NCI-H1417 (cell line): ENCODE measurements at places on chromosomes 6 and 20.
A peak's percentile ranks its signal among the peaks of the same experiment; 100 is the strongest.

DNA sequence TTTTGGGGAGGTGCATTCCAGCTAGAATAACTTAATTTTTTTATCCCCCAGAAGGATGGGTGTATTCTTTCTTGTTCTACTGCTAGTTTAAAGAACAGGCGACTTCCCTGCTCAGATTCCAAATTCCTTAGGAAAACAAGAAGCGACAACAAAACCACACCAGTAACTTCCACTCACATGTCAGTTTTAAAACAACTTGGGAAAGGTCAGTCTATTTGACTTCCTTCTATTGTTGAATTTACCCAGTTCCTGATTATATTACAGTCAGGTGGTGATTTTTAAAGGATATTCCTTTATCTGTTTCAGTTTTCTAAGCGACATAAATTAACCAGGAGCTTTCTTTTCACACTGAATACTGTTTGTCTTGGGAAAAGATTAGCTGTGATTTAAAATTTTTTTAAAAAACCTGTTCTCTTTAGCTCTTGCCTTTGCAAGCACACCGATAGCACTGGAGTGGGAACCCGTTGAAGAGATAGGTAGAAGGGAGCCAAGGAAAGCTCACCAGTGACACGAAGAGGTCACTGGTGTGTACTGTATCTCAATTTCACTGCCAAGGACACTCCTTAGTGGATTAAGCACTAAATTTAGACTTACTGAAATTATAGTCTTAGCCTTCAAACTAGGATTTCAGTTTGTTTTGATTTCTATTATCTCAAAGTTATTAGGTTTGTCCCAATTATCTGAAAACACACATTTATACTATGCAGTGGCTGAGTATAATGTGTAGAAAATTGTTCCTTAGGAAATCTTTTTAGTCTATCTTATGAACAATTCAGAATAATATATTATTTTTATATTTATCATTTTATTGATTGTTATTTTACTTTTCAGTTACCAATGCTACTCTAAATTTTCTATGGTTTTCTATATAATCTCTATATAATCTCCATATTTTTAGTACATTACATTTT lies 22.3 kb downstream of the MARCKS start:
- DNase-seq: peak; percentile 85

GRCh38 chr6:137427656-137428290 lies 66.4 kb downstream of the OLIG3 start:
- no peak for DNase-seq

GRCh38 chr6:111980143-111980542 lies 73.8 kb upstream of the CCN6 start:
- DNase-seq: no peak

- DNase-seq: no peak
These were observed 425.8 kb downstream of the FRK start for GRCh38 chr6:115634887-115635286.

- no peak for DNase-seq
These were observed 161.2 kb downstream of the TAF4 start for GRCh38 chr20:61904456-61904855.

- DNase-seq: no peak
These were observed 19.4 kb downstream of the SDHAF4 start for GRCh38 chr6:70586114-70586513.

DNA sequence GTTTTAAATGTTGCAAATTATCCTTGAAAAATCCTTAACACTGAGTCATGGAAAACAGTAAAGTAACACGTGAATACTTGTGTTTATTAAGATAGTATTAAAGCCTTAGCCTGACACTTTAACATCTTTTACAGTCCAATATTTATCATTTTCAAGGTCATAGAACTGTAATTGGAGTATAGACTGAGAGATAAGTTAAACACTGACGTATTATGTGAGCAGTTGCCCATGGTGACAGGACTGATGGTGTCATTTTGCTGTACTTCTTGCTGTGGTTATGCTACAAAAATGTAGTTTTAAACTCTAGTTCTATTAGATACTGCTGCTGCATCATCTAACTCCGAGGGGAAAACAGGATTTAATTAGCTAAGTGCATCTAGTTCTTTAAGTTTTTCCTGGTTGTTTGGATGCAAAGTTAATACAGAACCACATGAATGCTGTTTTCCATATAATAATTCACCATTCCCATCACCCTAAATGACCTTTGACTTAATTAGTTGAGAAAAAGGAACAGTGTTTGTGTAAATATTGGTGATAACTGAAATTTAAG lies 37.8 kb downstream of the SLC2A12 start:
- DNase-seq: no peak

DNA sequence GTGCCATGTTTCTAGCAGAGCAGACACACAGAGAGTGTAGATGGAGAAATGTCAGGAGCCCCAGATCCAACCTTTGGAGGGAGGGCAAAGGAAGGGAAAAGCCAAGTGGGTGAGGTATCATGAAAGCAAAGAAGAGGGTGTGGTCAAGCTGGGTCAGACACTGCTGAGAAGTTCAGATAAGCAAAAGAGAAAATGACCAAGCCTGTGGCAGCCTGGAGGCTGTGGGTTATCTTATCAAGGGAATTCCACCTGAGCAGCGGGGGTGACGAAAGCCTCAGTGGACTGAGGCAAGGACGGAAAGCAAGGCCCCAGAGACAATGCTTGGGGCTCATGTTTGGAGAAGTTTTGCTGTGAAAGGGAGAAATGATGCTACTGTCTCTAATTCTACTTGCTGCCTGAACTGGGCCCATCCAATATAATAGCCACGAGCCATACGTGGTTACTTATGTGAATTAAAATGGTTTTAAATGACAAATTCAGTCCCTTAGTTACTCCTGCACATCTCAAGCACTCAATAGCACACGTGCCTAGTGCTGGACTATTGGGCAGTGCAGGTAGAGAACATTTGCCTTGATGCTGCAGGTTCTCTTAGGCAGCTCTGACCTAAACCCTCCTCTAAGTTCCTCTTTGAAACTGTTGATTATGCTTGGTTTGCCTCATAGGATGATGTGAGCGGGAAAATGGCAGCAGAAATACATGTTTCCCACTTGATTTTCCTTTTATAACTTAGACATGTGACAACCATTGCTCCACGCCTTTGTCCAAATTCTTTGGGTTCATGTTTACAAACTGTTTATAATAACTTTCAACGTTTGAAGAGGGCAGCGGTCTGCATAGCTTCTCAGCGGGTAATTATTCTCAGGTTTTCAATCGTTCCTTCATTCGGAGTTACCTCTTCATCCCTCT lies 63.7 kb downstream of the SLC22A23 start:
- DNase-seq: no peak

GRCh38 chr6:54198134-54198533 lies 86.9 kb downstream of the MLIP start:
- no peak for DNase-seq

- no peak for DNase-seq
These were observed 26.0 kb downstream of the TBC1D7 start for GRCh38 chr6:13302291-13302690.

- DNase-seq: peak; percentile 16
These were observed 1.3 kb downstream of the SOBP start for GRCh38 chr6:107491138-107491609.

DNA sequence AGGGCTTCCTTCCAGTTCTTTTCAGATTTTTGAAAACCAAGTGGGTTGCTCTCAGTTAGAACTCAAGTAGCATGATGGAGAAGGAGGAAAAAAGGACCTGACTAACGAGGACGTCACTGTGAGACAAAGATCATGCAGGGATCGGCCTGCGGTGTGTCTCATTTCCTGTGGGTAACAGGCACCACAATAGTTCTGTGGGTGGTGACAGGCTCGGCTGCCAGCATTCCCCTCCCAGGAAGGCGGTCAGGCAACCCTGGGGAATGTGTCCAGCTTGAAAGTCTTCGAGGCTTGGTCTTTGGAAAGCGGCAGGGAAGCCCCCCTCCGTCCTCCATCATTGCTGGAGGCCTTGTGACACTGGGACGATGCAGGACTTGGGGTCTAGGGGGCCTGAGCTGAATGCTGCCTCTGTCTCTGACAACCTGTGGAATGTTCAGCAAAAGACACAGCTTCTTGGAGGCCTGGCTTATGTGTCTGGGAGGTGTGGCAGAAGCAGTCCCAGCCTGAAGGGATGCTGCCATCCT lies 121.0 kb downstream of the BCAS1 start:
- DNase-seq: no peak

- DNase-seq: no peak
These were observed 13.0 kb downstream of the UBE2J1 start for GRCh38 chr6:89339565-89339964.

- DNase-seq: no peak
These were observed 284.0 kb upstream of the RUNX2 start for GRCh38 chr6:45044086-45044485.

- no peak for DNase-seq
These were observed 5.9 kb downstream of the SLC2A10 start for GRCh38 chr20:46715292-46715756.

DNA sequence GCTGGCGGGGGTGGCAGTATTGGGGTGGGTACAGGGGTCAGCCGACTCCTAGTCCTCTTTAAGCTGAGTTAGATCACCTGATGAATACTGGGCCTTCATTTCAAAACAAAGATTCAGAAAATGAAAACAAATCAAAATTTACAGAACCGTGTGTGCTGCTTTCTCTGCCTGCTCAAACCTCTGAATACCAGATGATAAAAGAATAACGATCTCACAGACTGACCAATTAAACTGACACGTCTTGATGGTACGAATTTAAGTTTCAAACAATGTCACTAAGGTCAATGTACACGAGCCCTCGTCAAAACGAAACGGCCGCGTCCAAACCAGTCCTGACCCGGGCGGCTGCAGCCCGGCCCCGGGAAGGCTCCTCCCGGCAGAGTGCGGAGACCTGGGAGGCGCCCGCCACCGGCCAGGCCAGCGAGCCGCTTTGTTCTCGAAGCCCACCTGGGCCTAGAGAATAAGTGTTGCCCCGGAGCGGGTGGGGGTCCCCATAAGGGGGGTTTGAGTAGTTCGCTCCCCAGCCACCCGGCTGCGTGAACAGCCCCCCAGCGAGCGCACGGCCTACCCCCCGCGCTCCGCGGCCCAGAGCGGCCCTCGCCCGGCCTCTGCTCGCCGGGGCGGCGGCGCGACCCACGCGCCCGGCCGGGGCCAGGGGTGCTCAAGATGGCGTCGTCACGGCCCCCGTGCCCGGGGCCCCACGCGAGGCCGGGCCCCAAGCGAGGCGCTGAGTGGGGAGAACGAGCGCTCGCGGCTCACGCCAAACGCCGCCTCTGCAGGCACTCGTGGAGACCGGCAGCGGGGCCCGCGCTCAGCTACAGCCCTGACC lies 728 bp downstream of the PSMA7 start:
- DNase-seq: no peak

- no peak for DNase-seq
These were observed 138.1 kb upstream of the MARCKS start for GRCh38 chr6:113719064-113719463.

GRCh38 chr6:138383776-138384175 lies 6.1 kb downstream of the SMIM28 start:
- no peak for DNase-seq

DNA sequence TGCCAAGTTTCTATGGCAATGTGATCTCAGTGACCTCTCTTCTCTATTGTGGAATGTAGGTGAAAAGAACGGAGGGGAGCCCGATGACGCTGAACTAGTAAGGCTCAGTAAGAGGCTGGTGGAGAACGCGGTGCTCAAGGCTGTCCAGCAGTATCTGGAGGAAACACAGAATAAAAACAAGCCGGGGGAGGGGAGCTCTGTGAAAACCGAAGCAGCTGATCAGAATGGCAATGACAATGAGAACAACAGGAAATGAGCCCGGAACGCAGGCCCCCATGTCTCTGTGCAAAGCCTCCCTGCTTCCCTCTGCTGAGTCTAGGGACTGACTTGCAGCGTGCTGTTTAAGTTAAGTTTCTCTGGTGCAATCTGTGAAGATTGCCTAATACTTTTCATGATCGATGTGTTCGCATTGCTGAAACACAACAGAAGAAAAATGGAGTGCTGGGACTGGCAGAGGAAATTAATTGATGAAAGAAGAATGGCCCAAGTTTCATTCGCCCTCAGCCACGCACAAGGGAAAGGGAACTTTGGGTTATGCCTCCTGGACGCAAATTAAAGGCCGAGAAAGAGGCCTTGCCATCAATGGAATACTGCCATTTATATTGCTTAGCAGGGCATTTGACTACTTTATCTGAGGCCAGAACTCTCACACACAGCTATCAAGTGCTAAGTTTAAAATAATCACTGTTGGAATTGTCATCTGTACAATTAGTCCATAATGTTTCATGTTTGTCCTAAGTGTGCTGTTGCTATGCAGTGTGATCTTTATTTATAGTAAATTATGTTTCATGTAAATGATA lies 146.4 kb downstream of the AKAP7 start:
- no peak for DNase-seq
